Activated naive CD8-positive, alpha-beta T cell treated with anti-CD3 and anti-CD28 coated beads, Interleukin-2, amount 50 U/mL, for 24 hours (primary cell): ENCODE measurements at places on chromosomes 7 and 10.

- peaks cover 1% of the 10 kb centered on the region for H3K27me3 ChIP-seq
- H3K4me3 ChIP-seq = no peak overlapping the region
- H3K36me3 ChIP-seq = no peaks in the 10 kb centered on the region
Observed at GRCh38 chr7:142405122-142405765, 147.4 kb upstream of the PRSS58 start.

DNA sequence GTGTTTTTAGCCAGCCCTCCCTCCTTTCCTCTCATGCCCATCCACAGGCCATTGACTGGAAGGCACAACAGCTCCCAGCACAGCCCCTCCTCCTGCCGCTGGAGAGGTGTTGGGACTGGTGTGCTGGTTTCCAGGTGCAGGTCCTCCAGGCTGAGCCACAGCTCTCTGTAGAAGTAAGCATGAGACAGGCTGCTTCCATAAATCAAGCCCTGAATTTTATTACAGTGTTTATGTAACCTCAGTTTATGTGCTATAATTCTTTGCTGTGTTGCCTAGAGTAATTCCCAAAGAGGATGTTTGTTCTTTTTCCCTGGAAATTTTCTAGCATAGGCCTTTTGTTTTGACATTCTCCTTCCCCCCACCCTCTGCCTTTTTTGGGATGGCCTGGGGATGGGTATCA lies 445.8 kb downstream of the AUTS2 start:
- no peak for DNase-seq
- H3K36me3 ChIP-seq = no peaks in the 10 kb centered on the region

- no peak for DNase-seq
- no peaks in the 10 kb centered on the region for H3K4me1 ChIP-seq
- H3K36me3 ChIP-seq = no peaks in the 10 kb centered on the region
- H3K4me3 ChIP-seq = no peak overlapping the region
- H3K27ac ChIP-seq = no peak overlapping the region
Observed at GRCh38 chr10:48683868-48684267, 805 bp upstream of the WDFY4 start.

DNA sequence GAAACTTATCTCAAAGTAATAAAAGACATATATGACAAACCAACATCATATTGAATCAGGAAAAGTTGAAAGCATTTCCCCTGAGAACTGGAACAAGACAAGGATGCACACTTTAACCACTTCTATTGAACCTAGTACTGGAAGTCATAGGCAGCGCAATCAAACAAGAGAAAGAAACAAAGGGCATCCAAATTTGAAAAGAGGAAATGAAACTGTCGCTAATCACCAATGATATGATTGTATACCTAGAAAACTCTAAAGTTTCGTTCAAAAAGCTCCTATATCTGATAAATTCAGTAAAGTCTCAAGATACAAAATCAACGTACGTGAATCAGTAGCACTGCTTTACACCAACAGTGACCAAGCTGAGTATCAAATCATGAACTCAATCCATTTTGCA lies 137.7 kb upstream of the TEX47 start:
- DNase-seq = no peak
- no peak overlapping the region for H3K27ac ChIP-seq
- no peaks in the 10 kb centered on the region for H3K36me3 ChIP-seq
- no peaks in the 10 kb centered on the region for H3K4me1 ChIP-seq
- no peak overlapping the region for H3K4me3 ChIP-seq
- H3K27me3 ChIP-seq = no peaks in the 10 kb centered on the region

GRCh38 chr10:21326594-21327288 lies 198.7 kb downstream of the SKIDA1 start:
- no peak overlapping the region for H3K4me3 ChIP-seq
- H3K4me1 ChIP-seq = no peaks in the 10 kb centered on the region
- H3K36me3 ChIP-seq = no peaks in the 10 kb centered on the region
- no peak overlapping the region for H3K27ac ChIP-seq

DNA sequence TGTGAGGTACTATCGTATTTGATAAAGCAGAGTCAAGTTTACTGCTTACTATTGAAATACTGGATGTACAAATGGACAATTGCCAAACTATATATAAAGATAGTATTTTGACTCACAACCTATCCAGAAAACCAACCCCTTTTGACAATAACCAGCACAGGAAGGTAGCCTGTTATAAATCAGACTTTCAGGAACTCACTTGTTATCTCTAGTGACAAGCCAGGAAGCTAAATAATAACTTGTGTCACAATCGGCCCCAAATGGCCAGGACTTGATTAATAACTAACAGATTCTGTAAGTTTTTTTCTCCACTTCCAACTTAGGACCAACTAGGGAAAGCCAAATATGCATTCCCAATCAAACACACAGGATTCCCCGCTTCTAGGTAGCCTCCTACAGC lies 38.8 kb upstream of the SLC35G1 start:
- peaks cover 3% of the 10 kb centered on the region for H3K27me3 ChIP-seq
- no peaks in the 10 kb centered on the region for H3K36me3 ChIP-seq
- no peak overlapping the region for H3K4me3 ChIP-seq
- H3K4me1 ChIP-seq = no peaks in the 10 kb centered on the region
